ENCODE measurements at places on chromosomes 12 and 14.

- no peak for DNase-seq
Measured at GRCh38 chr12:4331221-4331620, 10.2 kb downstream of the TIGAR start.

GRCh38 chr12:63093711-63094110 is 57.3 kb downstream of the AVPR1A start:
- no peak for DNase-seq

DNA sequence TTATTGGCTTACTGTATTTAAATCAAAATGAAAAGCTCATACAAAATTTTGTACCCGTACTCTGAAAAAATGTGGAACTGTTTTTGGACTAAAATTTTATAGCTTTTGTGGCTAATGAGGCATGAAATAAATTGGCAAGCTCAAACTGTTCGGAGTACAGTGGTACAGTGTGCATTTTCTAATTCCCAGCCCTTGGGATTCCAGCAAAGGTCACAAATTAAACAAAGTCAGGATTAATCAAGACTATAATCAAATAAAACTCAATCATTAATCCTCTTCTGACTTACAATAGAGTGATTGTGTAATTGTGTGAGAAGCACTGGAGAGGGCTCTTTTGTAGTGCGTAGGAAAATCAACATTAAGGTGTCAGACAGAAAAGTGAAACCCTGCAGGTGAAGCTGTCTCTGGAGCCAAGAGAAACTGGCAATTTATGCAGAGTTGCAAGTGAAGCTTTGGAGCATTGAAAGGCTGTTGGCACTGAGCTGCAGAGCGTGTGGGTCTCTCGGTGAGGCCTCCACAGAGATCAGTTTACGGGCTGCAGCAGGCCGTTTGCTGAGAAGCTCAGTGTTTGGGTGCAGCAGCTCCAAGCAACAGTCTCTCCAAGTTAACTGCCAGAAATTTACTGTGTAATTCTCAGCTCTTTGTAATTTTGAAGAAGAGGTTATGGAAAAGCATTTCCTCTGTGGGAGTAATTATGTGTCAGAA is 275.9 kb downstream of the FBXL14 start:
- peak; percentile 95 for DNase-seq

DNA sequence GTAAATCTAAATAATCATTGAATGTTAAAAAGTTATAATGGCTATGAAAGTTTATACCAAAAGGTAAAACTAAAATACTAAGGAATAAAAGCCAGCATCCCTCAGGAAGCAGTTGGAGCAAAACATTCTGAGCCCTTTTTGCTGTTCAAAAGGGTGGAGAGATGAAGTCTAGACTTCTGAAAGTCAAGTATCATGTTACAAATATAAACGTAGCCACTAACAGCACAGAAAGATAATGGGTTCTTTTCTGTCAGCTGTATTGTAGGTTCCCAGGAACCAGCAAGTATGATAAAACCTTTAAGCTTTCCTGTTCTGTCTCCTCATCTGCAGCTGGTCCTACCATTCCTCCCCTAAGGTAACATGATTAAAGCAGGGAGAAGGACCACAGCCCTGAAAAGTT is 16.4 kb upstream of the PLD4 start:
- DNase-seq, result no peak

GRCh38 chr12:14995583-14996425 is 23.0 kb downstream of the PDE6H start:
- DNase-seq, result peak; percentile 20

- no peak for DNase-seq
Measured at GRCh38 chr12:117147639-117148038, 42.6 kb downstream of the FBXO21 start.

- no peak for DNase-seq
Measured at GRCh38 chr14:67487937-67488893, at the start of gene TMEM229B. TSS of gene TMEM229B (minus strand) at chr14:67488721. CDS start at chr14:67473923, 14,798 bp downstream.

GRCh38 chr14:65565948-65566347 is 153.4 kb downstream of the FUT8 start:
- DNase-seq, result no peak

DNA sequence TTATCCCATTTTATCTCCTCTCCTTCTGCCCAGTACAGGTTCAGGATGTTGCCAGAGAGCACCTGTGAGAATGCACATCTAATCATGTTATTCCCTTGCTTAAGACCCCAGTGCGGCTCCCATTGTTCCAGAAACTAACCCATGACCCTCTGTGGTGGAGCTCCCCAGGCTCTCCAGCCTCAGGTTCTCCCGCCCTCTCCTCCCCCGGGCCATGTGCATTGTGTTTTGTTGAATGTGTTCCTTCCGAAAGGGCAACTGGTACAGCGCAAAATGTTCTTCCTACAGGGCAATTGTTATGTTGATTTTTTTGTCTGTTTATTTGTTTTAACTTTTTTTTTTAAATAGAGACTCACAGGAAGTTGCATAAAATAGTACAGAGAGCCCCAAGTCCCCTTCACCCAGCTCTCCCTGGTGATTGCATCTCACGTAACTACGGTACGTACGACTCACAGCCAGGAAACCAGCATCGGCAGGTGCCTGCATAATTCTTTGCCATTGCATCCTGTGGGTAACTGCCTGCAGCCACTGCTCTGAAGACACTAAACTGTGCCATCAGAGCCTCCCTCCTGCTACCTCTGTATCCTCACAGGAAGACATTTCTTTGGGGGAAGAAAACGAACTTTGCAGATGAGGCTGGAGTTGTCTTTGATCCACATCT is 31.2 kb downstream of the TMEM132C start:
- DNase-seq, result no peak

All from DMS153 (cell line).